ENCODE measurements at places on chromosomes 1 and 21. TPM values are rescaled to one million over a fixed set of nuclear protein-coding genes. Genes with fewer than 3 reads are reported as not detected.

MOV10 gene
- total RNA-seq = 31.5 TPM

GRCh38 chr1:50452700-50453099, 29.5 kb upstream of the DMRTA2 start:
- no peak for DNase-seq

DNA sequence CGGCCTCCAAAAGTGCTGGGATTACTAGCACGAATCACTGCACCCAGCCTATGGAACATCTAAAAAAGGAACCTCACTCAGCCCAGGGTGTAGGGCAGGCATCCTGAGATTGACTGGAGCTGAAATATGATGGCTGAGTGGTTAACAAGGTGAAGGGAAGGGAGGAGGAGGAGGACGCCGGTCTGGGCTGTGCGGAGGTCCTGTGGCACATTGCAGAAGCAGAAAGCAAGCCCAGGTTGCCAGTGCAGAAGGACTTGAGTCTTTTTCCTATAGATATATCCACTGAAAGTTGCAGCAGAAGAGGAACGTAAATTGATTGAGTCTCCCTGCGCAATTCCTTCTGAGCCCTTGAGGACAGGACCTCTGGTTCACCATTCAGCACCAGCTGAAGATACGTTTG, 1.5 kb upstream of the KIF17 start:
- DNase-seq = no peak

OR2T35 gene
- total RNA-seq = not detected

Measured in fibroblast of the aortic adventitia (primary cell).